Cardiac septum (tissue), 1 donor: ENCODE measurements at places on chromosomes 2 and 18. TPM values are rescaled to one million over a fixed set of nuclear protein-coding genes. Genes with fewer than 3 reads are reported as not detected.
A peak's percentile ranks its signal among the peaks of the same experiment; 100 is the strongest.

TMEM37 gene
- 1.5 TPM for total RNA-seq

CMPK2 gene
- 5.5 TPM for total RNA-seq

- peak; percentile 95 for DNase-seq
These were observed 749 bp upstream of the EIF2AK3 start for GRCh38 chr2:88627856-88628570.

DNA sequence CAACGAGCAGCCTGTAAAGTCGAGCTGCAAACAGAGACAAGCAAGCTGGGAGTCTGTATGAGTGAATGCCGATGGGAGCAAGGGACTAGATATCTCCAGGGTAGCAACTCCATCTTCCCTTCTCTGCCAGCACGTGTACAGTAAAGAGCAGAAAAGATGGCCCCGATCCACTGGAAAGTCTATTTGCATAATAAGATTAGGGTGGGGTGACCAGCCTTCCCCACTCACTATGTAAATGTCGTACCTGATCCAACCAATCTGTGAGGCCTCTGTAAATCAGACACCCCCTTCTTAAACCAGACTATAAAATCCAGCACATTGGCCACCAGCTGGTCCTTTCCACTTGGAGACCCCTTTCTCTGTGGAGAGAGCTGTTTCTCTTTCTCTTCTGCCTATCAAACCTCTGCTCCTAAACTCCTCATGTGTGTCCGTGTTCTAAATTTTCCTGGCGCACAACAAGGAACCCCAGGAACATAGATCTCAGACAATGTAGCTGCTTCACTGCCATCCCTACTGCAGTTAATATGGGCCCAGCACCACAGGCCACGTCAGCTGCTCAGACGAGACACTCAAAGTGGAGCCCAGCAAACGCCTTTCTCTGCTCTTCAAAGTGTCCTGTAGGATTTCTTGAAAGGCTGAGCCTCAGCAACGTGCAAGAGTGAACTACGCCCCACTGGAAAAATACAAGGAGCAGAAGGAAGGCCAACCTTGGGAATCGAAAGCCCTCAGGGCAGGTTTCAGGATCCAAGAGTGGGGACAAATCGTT is 26.1 kb downstream of the DIPK1C start:
- DNase-seq, result no peak

- no peak for DNase-seq
These were observed 133.1 kb downstream of the TTN start for GRCh38 chr2:178674122-178674521.
